Right atrium auricular region (tissue), 2 donors: ENCODE measurements at places on chromosomes 4 and X. TPM values are rescaled to one million over a fixed set of nuclear protein-coding genes. Genes with fewer than 3 reads are reported as not detected.

MSN gene
- total RNA-seq = 125 TPM

ZNF141 gene
- total RNA-seq = 5.2 TPM

GRCh38 chr4:14857981-14858380, 144.3 kb upstream of the CPEB2 start:
- DNase-seq = no peak
- H3K27me3 ChIP-seq = no peaks in the 10 kb centered on the region

DNA sequence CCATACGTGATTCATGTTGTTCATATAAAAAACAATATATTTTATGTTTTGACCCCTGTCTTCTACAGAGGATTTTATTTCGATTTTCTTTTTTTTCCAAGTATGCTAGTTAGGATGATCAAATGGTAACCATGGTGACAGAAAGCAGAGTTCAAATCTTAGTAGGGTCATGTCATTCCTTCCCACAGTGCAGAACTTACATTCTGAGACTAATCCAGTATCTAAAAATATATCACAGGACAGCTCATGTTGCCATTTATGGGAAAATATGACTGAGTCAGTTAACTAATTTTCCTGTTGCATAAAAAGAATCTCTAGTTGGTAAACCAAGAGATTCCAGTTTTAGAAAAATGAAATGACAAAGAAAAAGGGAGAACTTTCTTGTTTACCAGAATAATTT, 209.5 kb downstream of the PARM1 start:
- DNase-seq = no peak
- H3K27ac ChIP-seq = no peak overlapping the region

DNA sequence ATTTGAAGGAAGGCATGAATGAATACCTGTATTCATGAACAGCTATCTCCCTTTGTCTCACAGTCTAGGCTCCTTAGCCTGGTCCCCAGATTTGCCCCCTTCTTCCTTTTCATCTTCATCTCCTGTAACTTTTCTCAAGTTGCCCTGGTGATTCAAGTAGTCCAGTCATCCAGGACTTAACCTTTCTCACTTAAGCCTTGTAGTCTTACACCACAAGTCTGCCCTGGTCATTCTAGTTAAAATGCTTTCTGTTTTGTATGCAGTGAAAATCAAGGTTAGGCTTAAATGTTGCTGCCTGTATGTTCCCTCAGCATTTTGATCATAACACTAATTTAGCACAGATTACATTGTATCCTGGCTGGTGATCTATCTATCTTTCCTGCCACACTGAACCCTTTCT, 58.5 kb upstream of the SLC7A11 start:
- DNase-seq = no peak
- H3K36me3 ChIP-seq = no peaks in the 10 kb centered on the region
- H3K27me3 ChIP-seq = no peaks in the 10 kb centered on the region
- no peaks in the 10 kb centered on the region for H3K4me1 ChIP-seq
- no peak overlapping the region for H3K27ac ChIP-seq
